Substantia nigra (tissue), 51 donors: ENCODE measurements at places on chromosomes 16 and 17.

- DNase-seq: no peak
Observed at GRCh38 chr16:12896562-12896961, 4.8 kb upstream of the SHISA9 start.

GRCh38 chr17:76270770-76271668 is 5.9 kb downstream of the UBALD2 start:
- no peak for DNase-seq

- no peak for DNase-seq
Observed at GRCh38 chr16:4477966-4478365, 1.8 kb downstream of the HMOX2 start.

DNA sequence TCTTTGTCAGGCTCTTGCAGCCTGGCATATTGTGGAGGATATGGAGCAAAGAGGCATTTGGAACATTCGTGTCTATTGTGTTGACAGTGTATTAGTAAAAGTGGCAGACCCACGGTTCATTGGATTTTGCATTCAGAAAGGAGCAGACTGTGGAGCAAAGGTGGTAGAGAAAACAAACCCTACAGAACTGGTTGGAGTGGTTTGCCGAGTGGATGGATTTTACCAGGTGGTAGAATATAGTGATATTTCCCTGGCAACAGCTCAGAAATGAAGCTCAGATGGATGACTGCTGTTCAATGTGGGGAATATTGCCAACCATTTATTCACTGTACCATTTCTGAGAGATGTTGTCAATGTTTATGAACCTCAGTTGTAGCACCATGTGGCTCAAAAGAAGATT is 44.5 kb downstream of the EFCAB13 start:
- no peak for DNase-seq

DNA sequence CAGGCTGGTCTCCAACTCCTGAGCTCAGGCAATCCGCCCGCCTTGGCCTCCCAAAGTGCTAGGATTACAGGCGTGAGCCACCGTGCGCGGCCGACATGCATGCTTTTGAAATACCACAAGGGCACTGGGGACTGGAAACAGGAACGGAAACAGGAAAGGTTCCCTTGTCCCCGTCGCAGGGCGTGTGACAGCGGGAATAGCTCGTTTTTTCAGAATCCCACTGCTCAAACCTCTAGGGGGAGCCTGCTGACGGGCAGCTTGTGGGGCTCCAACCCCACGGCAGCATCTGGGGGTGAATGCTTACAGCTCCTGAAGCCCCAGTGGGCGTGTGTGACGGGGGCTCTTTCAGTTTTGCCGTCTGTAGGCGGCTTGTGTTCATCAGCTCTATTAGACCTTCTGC is 18.8 kb upstream of the ASGR2 start:
- no peak for DNase-seq

DNA sequence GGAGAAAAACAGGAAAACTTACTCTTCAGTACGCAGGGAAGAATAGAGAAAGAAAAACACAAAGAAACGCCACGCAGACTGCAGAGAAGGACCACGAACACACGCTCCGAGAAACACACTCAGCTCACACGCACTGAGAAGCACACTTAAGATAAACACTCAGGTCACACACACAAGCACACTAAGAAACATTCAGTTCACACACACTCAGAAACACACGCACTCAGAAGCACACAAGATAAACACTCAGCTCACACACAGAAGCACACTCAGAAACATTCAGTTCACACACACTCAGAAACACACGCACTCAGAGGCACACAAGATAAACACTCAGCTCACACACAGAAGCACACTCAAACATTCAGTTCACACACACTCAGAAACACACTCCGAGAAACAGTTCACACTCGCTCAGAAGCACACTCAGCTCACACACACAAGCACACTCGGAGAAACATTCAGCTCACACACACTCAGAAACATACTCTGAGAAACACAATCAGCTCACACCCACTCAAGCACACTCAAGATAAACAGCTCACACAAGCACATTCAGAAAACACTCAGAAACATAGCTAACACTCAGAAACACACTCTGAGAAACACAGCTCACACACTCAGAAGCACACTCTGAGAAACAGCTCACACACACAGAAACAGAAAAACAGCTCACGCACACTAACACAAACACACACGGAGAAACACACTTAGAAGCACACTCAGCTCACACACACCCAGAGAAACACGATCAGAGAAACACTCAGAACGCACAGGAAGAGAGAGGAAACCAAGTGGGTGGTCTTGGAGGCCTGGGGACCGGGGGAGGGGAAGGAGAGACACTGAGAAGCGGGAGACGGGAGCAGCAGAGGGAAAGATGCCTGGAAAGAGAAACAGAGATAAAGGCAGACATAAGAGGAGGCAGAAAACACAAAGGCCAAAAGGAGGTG is 908 bp downstream of the TMEM98 start:
- DNase-seq: no peak
